ENCODE measurements at places on chromosomes 7 and 10.
A peak's percentile ranks its signal among the peaks of the same experiment; 100 is the strongest.

DNA sequence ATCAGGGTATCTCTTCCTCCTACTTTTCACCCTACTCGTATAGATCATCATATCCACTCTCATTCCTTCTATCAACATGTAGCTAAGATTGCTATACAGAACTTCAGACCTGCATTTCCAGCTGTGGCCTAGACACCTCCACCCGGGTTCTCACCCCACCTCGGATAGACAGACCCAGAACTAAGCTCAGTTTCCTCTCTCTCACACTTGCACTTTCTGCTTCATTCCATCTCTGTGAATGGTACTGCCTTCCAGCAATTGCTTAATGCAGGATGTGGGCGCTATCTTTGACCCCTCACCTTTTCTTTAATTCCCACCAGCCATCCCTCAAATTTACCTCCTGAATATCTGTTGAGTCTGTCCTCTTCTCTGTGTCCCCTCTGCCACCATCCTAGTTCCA, 35.7 kb downstream of the AGK start:
- DNase-seq = no peak

- peak; percentile 13 for DNase-seq
Measured at GRCh38 chr10:92239600-92240288, 51.1 kb downstream of the CPEB3 start.

- no peak for DNase-seq
Measured at GRCh38 chr7:95220328-95220727, 104.0 kb downstream of the PON1 start.

DNA sequence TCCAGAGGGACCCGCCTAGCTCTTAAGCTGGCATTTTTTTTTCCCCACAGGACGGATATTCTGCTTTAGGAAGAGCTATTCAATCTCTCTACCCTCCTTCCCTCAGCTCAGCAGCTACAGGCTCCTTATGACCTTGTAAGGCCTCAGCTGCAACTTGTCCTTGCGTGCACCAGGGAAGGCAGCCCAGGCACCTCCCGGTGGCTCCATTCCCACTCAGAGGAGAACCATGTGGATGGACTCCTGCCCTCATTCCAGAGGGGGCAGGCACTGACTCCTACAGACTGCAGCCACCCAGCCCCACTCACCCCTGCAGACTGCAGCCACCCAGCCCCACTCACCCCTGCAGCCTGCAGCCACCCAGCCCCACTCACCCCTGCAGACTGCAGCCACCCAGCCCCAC, 73.7 kb downstream of the ITIH5 start:
- no peak for DNase-seq

- DNase-seq = no peak
Measured at GRCh38 chr10:52322936-52323335, 8.9 kb downstream of the DKK1 start.

DNA sequence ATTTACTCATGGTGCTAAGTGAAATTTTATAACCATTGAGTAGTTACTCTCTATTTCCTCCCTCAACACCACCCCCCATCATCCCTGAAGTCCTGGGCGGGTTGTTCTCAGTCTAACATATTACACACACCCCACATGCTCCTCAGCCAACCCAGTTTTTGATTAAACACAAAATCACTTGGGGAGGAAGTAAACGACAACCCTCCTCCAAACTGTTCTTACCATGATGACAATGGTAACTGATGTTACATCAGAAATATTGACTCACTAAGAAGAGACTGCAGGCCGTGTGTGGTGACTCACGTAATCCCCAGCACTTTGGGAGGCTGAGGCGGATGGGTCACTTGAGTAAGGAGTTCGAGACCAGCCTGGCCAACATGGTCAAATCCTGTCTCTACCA, 44.2 kb downstream of the RAB11FIP2 start:
- no peak for DNase-seq

- no peak for DNase-seq
Measured at GRCh38 chr10:33137356-33138005, 179.5 kb upstream of the ITGB1 start.
